Activated CD4-positive, alpha-beta T cell treated with anti-CD3 and anti-CD28 coated beads, Interleukin-2, amount 10 ng/mL, durations not matched to agents 24 days and 14 days (primary cell): ENCODE measurements at places on chromosomes 2 and 18.
A peak's percentile ranks its signal among the peaks of the same experiment; 100 is the strongest.

DNA sequence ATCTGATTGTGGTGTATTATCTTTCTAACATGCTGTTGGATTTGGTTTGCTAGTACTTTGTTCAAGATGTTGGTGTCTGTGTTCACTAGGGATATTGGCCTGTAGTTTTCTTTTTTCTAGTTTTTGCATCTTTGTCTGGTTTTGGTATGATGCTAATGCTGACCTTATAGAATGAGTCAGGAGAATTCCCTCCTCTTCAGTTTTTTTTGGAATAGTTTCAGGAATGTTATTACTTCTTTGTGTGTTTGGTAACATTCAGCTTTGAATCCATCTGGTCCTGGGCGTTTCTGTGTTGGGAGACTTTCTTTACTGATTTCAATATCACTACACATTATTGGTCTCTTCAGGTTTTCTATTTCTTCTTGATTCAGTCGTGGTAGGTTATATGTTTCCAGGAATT, 124.2 kb upstream of the EPB41L5 start:
- H3K4me3 ChIP-seq, result no peak overlapping the region
- H3K27ac ChIP-seq, result no peak overlapping the region
- no peaks in the 10 kb centered on the region for H3K4me1 ChIP-seq
- no peaks in the 10 kb centered on the region for H3K27me3 ChIP-seq
- no peak for DNase-seq

DNA sequence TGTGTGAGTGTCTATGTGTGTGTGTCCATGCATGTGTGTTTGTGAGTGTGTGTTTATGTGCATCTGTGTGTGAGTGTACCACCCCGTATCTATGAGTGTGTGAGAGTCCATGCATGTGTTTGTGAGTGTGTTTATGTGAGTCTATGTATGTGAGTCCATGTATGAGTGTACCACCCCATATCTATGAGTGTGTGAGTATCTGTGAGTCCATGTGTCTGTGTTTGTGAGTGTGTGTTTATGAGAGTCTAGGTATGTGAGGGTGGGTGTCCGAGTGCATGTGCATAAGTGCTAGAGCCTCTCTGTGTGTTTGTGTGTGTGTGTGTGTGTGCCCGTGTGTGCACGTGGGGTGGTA, 86.0 kb upstream of the ATG16L1 start:
- H3K4me3 ChIP-seq, result no peak overlapping the region
- H3K27ac ChIP-seq, result no peak overlapping the region
- DNase-seq, result no peak

DNA sequence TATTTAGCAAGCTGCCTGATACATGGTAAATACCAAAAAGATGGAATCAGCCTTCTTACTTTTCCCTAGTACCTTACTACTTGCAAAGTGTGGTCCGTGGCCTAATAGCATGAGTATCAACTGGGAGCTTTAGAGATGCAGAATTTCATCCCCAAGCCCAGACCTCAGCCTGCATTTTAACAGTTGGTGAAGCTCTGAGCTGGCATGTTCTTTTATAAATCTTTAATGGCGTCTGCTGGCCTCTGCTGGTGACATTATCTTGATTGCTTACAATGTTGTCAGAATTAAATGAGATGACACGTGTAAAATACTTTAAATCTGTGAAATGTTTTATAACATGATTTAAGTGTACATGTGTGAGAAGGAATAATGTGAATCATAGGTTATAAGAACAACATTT, 115.1 kb upstream of the NOSTRIN start:
- H3K27ac ChIP-seq, result no peak overlapping the region
- H3K36me3 ChIP-seq, result peaks cover 7% of the 10 kb centered on the region
- peak; percentile 64 for DNase-seq
- no peaks in the 10 kb centered on the region for H3K27me3 ChIP-seq

DNA sequence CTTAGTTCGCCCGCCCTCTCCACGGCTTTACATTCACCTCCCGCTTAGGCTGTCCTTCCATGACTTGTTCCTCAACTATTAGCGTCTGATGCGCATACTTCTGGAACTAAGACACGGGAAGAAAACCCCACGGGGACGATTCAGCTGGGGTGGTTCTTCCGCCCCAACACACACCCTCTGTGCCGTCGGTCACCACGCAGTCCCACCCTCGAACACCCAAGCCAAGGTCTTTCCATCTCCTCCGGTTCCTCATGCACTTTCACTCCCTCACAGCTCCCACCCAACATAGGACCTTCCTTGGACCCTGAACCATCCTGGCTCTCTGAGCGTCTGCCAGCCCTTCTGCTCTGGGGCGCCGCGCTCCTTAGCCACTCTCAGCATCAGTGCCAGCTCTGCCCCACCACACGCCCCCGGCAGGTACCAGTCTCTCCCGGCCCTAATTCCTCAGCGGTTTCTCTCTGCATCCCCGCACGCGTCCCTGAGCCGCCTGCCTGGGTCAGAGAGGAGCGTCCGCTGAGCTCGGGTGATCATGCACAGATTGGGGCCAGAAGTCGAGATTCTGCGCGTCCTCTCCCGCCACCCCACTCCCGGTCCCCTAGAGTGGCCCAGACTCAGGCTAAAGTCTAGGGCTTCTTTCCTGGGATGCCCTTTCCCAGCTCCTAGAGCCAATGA, 522 bp upstream of the SRD5A2 start:
- no peaks in the 10 kb centered on the region for H3K36me3 ChIP-seq
- H3K27me3 ChIP-seq, result peaks cover 38% of the 10 kb centered on the region
- H3K27ac ChIP-seq, result no peak overlapping the region
- H3K4me3 ChIP-seq, result no peak overlapping the region
- no peak for DNase-seq

DNA sequence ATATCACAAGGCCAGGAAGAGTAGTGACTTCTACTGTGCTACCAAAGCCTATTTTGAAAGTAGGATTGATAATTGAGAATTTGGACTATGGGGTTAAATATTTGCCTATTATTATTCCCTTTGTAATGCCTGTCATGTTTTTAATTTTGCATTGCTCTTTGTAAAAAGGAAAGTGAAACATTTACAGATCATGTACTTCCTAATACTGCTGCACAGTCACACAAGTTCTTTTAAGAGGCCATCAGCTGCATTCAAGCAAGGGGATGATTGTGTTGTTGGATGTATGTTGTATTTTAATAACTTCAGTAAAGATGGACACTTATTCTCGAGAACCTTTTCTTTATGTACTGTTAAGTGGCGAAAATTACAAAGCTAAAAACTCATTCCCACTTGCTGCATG, 70.1 kb downstream of the PLEKHA3 start:
- H3K4me1 ChIP-seq, result peaks cover 6% of the 10 kb centered on the region
- no peak overlapping the region for H3K27ac ChIP-seq
- DNase-seq, result no peak
- H3K4me3 ChIP-seq, result no peak overlapping the region

- no peaks in the 10 kb centered on the region for H3K4me1 ChIP-seq
- no peak overlapping the region for H3K27ac ChIP-seq
- H3K4me3 ChIP-seq, result no peak overlapping the region
- H3K27me3 ChIP-seq, result peaks cover 7% of the 10 kb centered on the region
These were observed 53.5 kb downstream of the RDH14 start for GRCh38 chr2:18506883-18507509.

- H3K27ac ChIP-seq, result no peak overlapping the region
- no peak overlapping the region for H3K4me3 ChIP-seq
- DNase-seq, result no peak
- H3K27me3 ChIP-seq, result no peaks in the 10 kb centered on the region
- H3K4me1 ChIP-seq, result peaks cover 20% of the 10 kb centered on the region
These were observed 3.4 kb downstream of the SRBD1 start for GRCh38 chr2:45607701-45608100.

DNA sequence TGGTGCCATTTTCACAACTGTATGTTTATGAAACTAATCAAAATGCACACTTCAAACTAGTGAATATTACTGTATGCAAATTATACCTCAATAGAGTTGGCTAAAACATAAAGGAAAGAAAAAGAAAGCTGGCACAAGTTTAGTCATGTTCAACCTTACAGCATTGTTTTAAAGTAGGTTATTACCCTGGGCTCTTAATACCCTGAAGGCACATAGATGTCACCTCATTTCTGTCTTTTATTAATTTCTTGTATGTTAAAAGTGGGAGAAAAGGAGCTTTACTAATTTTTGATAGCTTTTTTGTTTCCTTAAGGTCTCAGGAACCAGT, 32.7 kb downstream of the TMEM131 start:
- no peaks in the 10 kb centered on the region for H3K27me3 ChIP-seq
- peaks cover 3% of the 10 kb centered on the region for H3K36me3 ChIP-seq
- peak overlapping the region; percentile 10 for H3K27ac ChIP-seq

GRCh38 chr2:85704038-85704437, 9.9 kb downstream of the GNLY start:
- peaks cover 51% of the 10 kb centered on the region for H3K4me1 ChIP-seq
- H3K27ac ChIP-seq, result peak overlapping the region; percentile 15
- H3K36me3 ChIP-seq, result no peaks in the 10 kb centered on the region
- no peak overlapping the region for H3K4me3 ChIP-seq
- no peak for DNase-seq

DNA sequence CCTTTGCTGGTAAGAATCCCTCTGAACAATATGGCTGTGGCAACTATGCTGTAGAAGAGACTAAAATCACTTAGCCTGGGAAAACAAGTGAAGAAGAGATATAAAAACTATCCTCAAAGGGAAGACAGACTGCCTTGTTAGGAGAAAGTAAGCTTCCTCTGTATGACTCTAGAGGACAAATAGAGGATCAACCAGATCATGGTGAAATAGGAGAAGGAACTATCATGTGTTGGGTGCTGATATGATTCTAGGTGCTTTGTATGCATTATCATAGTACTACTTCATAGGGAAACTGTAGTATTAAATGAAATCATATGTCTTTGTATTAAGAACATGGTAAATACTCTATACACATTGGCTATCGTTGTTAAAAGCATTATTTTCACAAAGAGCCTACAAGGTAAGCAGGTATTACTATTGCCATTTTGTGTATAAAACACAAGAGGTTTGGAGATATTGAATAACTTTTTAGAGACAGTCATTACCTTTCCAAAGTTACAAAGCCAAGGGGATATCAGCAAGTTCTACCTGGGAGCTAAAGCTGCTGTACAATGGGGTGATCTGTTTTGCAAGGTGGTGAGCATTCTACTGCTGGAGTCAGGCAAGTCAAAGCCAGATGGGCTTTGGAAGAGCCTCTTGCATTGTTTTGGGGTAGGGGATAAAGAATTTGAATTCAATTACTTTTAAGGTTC, 402.6 kb downstream of the ALK start:
- H3K27ac ChIP-seq, result no peak overlapping the region
- no peaks in the 10 kb centered on the region for H3K36me3 ChIP-seq
- no peak for DNase-seq
- peaks cover 1% of the 10 kb centered on the region for H3K27me3 ChIP-seq

- H3K27ac ChIP-seq, result no peak overlapping the region
- no peaks in the 10 kb centered on the region for H3K36me3 ChIP-seq
- peaks cover 27% of the 10 kb centered on the region for H3K4me1 ChIP-seq
These were observed 44.4 kb upstream of the BZW1 start for GRCh38 chr2:200767111-200767885.

DNA sequence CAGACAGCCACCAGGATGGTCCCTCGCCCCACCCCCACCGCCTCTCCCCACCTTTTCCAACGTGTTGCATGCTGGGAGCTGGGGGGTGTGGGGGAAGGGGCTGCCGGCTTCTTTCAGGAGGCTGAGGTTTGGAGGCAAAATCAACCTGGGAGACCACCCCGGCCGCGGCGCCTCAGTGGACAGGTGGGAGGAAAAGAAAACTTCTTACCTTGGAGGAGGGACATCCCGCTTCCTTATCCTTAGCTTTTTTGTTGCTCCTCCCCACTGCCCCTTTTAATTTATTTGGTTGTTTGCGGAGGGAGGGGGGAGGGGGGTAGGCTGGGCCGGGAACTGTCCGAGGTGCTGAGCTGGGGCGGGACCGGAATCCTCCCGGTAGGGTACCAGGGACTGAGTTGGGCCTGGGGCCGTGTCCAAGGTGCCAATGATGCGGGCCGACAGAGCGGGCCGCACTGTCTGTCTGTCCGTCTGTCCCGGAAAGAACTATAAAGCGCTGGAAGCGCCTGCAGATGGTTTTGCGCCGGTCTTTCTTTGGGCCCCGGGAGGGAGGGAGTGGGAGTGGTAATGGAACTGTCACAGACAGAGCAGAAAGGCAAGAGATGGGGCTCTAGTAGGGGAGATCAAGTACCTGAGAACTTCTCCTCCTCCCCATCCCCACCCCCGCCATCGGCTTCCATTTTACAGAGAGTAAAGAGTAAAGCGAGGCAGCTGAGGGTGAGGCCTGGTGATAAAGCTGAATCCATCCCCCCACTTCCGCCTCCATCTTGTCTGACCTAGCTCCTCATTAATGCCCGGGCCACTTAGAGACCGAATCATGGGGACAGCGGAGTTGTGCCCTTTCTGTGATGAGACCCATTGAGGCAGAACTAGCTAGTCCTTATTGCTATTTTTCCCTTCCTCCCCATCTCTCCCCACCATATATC, 2.4 kb downstream of the CDK5R2 start:
- peaks cover 4% of the 10 kb centered on the region for H3K36me3 ChIP-seq
- peak; percentile 67 for DNase-seq
- peaks cover 8% of the 10 kb centered on the region for H3K4me1 ChIP-seq

DNA sequence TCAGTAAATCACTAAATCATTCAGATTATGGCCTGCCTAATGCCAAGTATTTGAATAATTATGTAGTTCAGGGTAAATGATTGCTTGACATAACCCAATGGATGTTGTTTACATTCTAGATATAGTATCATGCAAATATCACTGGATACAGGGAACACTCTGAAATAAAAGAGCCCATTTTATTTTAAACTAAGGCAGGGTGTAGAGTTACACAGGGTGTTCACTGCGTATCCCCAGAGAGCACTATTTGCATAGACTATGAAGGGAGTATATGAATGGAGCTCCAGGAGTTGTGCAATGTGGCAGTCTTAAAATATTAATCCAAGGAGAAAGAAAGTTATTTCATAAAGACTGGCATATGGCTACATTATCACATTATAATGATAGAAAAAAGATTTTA, 701.1 kb upstream of the KLHL29 start:
- H3K4me3 ChIP-seq, result no peak overlapping the region
- H3K36me3 ChIP-seq, result no peaks in the 10 kb centered on the region
- no peaks in the 10 kb centered on the region for H3K27me3 ChIP-seq
- no peak overlapping the region for H3K27ac ChIP-seq

- no peaks in the 10 kb centered on the region for H3K27me3 ChIP-seq
- H3K4me3 ChIP-seq, result no peak overlapping the region
- no peak for DNase-seq
- H3K36me3 ChIP-seq, result no peaks in the 10 kb centered on the region
These were observed 1017.6 kb downstream of the DPP10 start for GRCh38 chr2:115460008-115460407.

- no peak for DNase-seq
- no peaks in the 10 kb centered on the region for H3K36me3 ChIP-seq
- H3K27me3 ChIP-seq, result peaks cover 19% of the 10 kb centered on the region
- H3K27ac ChIP-seq, result no peak overlapping the region
These were observed 68.4 kb downstream of the MCFD2 start for GRCh38 chr2:46847185-46847710.

- H3K4me3 ChIP-seq, result no peak overlapping the region
- no peak overlapping the region for H3K27ac ChIP-seq
- no peaks in the 10 kb centered on the region for H3K27me3 ChIP-seq
- no peak for DNase-seq
These were observed 211.0 kb downstream of the AKAIN1 start for GRCh38 chr18:4986066-4986465.

GRCh38 chr18:57748770-57749603, 54.1 kb downstream of the ATP8B1 start:
- peaks cover 6% of the 10 kb centered on the region for H3K4me1 ChIP-seq
- no peak overlapping the region for H3K4me3 ChIP-seq
- no peaks in the 10 kb centered on the region for H3K36me3 ChIP-seq
- no peak overlapping the region for H3K27ac ChIP-seq
- H3K27me3 ChIP-seq, result no peaks in the 10 kb centered on the region
